Stimulated activated CD4-positive, alpha-beta T cell treated with anti-CD3 and anti-CD28 coated beads, Interleukin-1b, Interleukin-23, amount 100 ng/mL, for 24 hours (primary cell): ENCODE measurements at places on chromosomes 7 and 10.

GRCh38 chr10:6065406-6065805 is 3.2 kb upstream of the IL2RA start:
- no peak for DNase-seq

DNA sequence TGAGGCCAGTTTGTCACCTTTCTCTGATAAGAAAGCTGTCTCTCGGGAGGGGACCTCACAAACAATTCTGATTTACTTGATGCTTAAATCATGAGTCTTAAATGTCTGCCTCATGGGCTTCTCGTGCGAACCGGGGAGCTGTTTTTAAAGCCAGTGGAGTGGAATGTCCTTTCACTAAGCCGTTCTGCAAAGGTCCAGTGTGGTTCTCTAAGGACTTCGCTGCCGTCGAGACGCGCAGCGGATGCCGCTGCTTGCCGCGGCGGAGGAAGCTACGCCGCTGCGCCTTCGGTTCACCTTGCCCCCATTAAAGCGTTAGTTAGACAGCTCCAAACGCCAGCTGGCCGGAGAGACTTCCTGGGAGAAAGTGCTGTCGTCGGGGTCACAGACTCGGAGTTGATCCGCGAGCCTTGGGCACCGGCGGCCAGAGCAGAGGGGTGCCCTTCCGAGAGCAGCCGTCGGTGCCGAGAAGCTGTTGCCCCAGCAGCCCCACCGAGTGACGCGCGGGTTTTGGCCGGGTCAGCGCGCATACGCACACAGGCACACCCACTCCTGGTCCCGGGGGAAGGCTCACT is 1.3 kb upstream of the HMX3 start:
- no peak for DNase-seq

DNA sequence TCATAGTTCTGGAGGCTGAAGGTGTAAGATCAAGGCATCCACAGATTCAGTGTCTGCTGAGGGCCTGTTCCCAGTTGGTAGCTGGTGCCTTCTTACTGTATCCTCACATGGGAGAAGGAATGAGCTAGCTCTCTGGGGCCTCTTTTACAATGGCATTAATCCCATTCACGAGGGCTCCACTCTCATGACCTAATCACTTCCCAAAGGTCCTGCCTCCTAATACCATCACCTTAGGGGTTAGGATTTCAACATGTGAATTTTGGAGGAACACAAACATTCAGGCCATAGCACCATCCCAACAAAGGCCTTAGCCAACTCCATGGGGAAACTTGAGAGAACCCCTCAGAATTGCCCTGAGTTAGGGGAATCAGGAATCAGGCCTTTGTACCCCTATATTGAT is 66.1 kb upstream of the CREB5 start:
- no peak for DNase-seq

GRCh38 chr10:46074196-46074946 is 28.3 kb upstream of the MSMB start:
- no peak for DNase-seq

GRCh38 chr10:6154566-6154965 is 48.2 kb upstream of the PFKFB3 start:
- no peak for DNase-seq

DNA sequence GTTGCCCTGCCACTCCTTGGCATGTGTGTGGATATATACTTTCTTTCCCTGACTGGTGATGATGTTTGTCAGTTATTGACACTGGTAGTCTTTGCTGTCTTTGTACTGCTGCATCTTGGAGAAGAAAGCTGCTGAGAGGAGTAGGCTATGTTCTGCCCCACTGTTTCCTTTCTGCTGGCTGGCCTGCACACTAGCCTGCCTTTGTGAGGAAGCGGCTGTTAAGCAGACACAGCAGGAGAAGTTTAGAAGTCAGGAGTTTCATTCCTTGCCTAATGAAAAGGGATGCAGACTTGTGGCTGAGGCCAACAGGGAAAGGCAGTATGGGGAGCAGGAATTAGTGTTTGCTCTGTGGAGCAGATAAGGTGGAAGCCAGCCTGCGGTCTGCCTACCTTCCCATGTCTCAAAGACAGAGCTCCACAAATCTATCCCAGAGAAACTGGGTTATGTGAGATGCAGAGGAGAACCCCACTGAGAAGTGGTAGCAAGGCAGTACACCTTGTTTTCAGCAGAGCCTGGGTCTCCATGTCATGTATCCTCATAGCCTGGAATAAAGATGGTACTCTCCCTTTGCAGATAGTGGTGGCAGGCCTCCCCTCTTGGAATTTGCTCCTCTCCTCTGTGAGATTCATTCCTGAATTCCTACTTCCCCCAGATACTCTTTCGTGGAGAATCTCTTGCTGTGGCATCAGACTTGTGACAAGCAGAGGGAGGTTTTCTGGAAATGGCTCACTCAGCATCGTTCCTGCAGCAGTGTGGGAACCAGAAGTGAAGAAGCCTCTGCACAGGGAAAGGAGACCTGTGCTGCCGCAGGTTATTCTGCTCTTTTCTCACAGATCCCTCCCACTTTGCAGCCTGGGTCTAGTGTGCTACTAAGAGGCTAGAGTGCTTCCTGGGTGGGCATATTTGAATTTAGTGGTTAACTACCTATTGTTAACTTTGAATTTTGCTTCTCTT is 130.2 kb downstream of the LRRC4 start:
- DNase-seq: no peak
